ENCODE measurements at places on chromosomes 2 and 18.

GRCh38 chr2:199278099-199278498 is 179.6 kb downstream of the SATB2 start:
- DNase-seq = no peak

- peak; percentile 21 for DNase-seq
Measured at GRCh38 chr18:13611142-13611600, 115.2 kb downstream of the FAM210A start.

DNA sequence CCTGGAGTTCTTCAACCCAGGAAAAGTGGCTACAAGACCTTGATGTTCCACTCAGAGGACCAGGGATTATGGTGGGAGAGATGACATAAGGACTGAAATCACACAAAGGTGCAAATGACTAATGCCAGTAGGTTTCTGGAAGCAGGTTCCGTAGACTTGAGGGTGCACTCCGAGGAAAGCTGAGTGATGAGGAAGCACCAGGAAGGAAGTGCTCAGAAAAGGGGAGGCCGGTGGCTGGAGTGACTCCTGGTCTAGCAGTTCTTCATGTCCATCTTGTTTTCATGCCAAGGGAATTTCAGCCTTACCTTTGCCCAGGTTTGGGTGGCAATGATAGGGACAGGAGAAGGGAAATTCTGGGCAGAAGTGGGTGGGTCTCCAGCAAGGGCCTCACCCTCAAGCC is 74.5 kb downstream of the TMEM17 start:
- no peak for DNase-seq

GRCh38 chr2:217414429-217414828 is 554.6 kb upstream of the TNP1 start:
- DNase-seq = no peak

DNA sequence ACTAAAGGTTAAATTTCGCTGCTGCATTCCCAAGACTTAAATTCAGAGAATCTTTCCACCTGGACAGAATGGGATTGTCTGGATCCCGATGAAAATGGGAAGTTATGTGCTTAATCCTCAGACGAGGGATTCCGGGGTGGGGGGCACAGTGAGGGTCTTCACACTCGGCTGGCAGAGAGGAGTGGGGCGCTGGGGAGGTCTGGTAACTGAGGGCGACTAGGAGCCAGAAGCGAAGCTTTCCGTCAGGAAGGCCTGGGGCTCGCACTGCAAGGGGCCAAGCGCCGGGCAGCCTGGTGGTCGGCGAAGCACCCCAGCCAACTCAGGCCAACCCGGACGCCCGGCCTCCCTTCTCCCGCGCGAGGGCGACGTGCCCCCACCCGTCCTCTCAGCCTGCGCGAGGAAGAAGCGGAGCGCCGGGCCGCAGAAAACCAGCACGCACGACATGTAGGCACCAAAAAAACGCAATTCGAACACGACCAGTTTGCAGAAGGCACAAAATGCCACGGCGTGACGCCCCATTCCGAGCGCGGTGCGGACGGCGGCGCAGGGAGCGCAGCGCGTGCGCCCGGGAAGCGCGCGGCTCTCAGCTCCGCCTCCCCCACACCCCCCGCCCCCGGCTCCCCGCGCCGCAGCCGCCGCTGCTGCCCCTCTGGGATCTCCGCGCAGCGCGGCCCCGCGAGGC is 188.1 kb downstream of the ZEB2 start:
- peak; percentile 20 for DNase-seq

DNA sequence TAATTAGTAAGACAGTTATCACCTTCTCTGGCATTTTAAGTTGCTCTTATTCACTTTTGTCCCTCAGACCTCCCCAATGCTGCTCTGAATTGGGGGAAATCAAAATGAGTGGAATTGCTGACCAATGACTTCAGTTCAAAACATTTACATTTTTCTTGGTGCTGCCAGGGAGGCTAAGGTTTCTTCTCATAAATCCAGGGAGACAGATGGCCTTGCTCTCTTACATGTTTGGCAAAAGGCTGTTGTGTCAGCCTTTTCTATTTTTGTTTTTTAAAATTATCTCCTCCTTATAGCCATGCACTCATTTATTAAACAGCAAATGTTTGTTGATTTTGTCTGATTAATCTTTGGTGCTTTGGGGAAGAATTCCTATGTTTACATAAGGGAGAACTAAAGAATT is 82.0 kb downstream of the GALNT13 start:
- DNase-seq = no peak

DNA sequence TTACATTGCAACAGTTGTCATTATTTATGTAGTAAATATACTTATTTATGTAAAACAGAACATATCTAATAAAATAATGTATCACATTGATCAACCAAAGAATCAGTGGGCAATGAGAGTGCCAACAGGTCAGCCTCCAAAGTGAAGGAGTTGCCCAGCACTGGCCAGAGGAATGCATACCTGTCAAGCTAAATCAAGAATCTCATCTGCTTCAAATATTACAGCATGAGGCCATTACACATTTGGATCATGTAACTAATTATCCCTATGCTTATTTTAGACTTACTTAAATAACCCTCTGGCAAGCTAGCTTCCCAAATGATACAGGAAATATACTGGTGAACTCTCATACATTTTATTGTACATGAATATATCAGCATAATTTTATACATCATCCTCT is 1211.7 kb upstream of the ACVR2A start:
- DNase-seq = no peak

DNA sequence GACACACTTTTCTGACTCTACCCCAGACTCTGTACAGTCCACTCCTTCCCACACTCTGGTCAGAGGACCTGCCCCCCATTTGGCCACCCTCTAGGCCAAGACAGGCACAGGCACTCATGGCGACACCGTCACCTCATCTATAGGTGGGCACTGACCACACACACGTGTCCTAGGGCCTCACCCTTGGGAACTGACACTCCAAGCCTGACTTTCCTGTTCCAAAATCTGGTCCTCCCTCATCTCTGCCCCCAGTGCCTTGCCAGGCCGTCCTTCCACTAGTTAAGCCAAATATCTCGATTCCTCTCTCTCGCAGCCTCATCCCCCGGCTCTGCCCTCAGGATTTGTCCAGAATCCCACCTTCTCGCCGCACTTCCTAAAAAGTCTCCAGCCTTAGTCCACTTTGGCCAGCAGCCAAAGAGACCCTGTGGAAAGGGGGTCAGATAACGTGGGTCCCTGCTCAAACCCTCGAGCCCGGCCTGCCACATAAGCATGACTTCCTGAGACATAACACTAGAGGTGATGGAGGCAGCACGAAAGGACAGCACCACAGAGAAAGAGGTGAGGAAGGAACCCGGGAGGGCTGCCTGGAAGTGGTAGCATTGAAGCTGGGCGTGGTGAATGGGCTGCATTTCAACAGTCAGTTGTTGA is 105.8 kb upstream of the OTOS start:
- DNase-seq = no peak

GRCh38 chr2:70750320-70750719 is 17.7 kb downstream of the ADD2 start:
- no peak for DNase-seq

DNA sequence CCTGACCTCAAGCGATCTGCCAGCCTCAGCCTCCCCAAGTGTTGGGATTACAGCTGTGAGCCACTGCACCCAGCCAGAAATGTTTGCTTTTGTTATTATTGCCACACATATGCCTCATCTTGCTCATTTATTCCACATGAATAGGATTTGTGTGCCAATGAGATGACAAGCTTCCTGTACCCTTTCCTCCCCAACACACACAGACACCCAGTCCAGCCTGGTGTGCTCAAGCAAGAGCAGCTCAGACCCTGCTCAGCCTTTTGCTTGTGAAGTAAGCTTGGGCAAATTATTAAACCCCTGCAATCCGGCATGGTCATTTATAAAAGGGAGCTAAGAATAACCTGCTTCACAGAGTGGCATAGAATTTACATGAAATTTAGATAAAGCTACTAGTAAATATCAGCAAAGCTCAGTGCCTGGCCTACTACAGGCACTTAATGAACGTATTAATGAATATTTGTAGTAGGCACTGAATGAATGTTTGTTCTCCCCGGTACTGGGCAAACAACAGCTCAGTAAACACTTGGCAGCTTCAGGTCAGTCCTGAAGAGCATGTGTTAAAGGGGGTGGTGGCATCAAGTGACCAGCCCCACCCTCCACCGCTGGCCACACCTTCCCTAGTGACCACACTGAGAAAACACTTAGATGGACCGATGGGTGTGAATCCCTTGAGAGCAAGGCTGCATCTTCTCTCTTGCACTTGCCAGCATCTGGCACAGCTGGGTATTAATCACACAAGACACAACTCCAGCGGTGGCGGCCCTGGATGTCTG is 280.2 kb downstream of the SRBD1 start:
- peak; percentile 31 for DNase-seq
